Fibroblast of gingiva (primary cell): ENCODE measurements at places on chromosomes 4 and X.
A peak's percentile ranks its signal among the peaks of the same experiment; 100 is the strongest.

- DNase-seq, result peak; percentile 52
These were observed at the start of gene CXCL5 for GRCh38 chr4:73998040-73999011. CXCL5 (minus strand) TSS chr4:73998677; CDS start chr4:73998581, 96 bp downstream.

DNA sequence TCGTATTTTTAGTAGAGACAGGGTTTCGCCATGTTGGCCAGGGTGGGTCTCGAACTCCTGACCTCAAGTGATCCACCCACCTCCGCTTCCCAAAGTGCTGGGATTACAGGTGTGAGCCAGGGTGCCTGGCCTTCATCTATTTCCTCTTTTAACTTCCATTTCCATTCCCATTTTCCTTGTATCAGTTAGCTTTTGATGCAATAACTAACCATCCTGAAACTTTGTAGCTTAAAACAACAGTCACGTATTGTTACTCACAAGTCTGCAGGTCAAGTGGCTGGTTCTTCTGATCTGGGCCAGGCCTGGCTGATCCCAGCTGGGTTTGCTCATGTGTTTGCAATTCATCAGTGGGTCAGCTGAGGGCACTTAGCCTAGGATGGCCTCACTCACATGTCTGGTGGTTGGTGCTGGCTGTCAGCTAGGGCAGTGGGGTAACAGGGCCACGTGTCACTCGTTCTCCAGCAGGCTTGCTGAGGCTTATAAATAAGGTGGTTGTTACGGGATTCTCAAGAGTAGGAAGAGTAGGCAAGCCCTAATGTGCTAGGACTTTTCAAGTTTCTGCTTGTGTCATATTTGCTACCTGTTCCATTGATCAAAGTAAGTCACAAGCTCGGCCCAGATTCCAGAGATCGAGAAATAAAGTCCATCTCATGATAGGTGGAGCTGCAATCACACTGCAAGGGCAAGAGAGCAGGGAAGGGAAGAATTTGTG is 88.2 kb downstream of the SOWAHB start:
- peak; percentile 66 for DNase-seq

DNA sequence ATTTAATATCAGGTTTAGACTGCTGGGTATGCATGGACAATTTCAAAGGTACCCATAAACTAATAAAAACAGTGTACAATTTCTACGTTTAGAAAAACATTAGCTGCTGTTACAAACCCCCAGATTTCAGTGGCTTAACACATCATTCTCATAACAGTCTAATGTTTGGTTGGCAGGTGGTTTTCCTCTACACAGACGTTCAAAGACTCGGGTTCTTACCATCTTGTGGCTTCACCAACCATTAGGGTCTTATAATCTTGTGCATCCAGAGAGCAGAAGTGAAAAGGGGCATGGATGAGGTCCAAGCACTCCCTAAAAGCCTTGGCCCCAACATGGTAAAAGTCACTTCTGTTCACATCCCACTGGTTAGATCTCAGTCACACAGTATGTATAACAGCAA is 71.6 kb downstream of the SH3RF1 start:
- no peak for DNase-seq

DNA sequence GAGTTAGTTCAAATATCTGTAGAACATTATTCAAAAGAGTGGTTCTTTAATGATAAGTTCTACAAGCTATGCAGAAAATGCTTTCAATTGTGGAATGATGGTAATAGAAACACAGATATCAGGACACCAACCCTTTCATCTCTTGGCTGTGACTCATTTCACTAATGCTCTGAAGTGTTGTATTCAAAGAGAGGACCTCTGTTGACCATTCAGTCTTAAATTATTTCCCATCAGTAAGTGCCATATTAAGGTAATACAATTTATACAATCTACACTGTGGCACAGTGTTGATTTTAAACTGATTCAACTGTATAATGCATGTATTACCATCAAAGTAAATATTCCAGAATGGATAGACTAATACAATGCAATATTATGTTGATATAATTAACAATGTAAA is 289.0 kb upstream of the ADGRL3 start:
- DNase-seq, result no peak

- DNase-seq, result no peak
These were observed 81.1 kb downstream of the FAAH2 start for GRCh38 chrX:57367649-57368048.

DNA sequence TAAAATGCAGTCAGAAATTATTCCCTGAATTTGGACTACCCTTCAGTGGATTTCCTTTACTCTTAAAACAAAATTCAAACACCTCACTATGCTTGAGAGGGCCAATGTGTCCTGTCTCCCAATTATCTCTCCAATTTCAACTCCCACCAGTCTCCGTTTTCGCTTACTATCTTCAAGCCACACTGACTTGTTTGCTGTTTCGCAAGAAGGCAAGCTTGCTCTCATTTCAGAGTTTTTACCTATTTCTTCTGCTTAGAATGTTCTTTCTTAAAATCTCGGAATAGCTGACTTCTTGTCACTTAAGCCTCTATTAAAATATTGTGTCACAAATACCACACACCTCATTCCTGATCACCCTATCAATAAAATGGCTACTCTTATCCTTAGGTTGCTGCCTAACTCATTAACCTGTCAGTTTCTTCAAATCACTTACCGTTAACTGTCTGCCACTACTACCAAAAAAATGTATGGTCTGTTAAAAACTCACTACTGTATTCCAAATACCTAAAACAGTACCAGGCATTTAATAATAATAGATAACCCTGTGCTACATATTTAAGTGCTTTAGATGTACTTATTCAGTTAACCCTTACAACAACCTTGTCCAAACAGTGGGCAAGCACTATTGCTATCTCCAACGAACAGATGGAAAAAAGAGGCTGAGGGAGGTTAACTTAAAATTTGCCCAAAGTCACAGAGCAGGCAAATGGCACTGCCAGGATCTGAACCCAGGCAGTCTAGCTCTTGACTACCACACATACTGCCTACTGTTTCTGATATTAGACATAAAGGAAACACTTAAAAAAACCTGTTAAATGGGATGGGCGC is 2.9 kb downstream of the UBA6 start:
- DNase-seq, result no peak

GRCh38 chr4:72323227-72323626 is 245.8 kb downstream of the ADAMTS3 start:
- no peak for DNase-seq

GRCh38 chr4:139719381-139720101 is 53.9 kb downstream of the MGST2 start:
- DNase-seq, result no peak

- DNase-seq, result no peak
These were observed 94.5 kb downstream of the WFS1 start for GRCh38 chr4:6364146-6364545.

GRCh38 chrX:44291468-44292092 is 51.9 kb downstream of the EFHC2 start:
- DNase-seq, result no peak

GRCh38 chr4:6942238-6942800 is 32.7 kb downstream of the TBC1D14 start:
- DNase-seq, result peak; percentile 95

- no peak for DNase-seq
These were observed 57.3 kb downstream of the STOX2 start for GRCh38 chr4:183962419-183962818.

DNA sequence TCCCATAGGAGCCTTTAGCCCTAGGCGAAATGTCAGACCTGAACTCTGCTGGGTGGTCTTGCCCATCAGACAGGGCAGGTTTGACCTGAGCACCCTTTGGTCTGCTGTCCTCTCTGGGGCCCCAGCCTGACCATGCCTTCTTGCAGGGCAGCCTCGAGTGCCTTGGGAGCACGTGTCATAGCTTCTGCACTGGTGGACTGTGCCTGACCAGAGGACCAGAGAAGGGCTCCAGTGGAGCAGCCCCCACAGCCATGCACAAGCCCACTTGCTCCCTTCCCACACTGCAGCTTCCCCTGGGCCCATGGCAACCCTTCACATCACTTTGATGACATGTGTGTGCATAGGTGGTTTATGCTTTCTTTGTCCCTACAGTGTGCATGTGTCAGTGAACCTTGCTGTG is 394.0 kb downstream of the TEX13C start:
- no peak for DNase-seq

- no peak for DNase-seq
These were observed 899.3 kb downstream of the STIM2 start for GRCh38 chr4:27759611-27760575.

- no peak for DNase-seq
These were observed 186.0 kb downstream of the HHIP start for GRCh38 chr4:144831971-144832370.

GRCh38 chr4:74544655-74545361 is 99.9 kb downstream of the AREG start:
- no peak for DNase-seq

- no peak for DNase-seq
These were observed 23.1 kb upstream of the GABRG1 start for GRCh38 chr4:46146993-46147392.

- no peak for DNase-seq
These were observed 133.8 kb downstream of the AFF1 start for GRCh38 chr4:87068583-87069021.

DNA sequence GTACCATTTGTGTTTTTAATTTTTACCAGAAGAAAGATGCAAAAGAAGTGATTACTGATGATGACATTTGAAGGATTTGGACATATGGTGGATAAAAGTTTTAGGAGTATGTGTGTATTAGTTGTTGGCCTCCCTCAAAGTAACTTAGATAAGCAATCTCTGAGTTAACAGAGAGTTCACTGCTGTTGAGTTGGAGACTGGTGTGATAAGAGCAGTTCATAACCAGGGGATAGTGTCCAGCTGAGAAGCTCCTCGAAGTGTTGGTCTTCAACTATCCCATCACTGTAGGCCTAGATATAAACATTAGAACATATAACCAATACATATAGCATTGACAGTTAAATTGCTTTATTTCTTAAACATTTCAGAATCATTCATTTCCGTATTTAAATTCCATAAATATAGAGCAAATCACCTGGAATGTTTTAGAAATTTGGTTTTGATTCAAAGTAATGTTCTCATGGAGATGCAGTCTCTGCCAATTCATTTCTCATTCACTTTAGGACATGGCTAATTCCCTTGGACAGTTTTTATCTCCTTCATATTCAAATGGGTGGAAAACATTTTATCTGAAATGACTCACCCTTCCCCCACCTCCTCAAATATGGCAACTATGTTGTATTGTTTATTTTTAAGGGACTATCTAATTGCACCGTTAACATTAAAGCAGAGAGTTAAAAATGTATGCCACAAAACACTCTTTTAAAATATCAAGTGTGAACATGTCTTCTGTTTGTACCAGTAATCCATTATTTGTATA is 136.8 kb upstream of the SLC4A4 start:
- no peak for DNase-seq

DNA sequence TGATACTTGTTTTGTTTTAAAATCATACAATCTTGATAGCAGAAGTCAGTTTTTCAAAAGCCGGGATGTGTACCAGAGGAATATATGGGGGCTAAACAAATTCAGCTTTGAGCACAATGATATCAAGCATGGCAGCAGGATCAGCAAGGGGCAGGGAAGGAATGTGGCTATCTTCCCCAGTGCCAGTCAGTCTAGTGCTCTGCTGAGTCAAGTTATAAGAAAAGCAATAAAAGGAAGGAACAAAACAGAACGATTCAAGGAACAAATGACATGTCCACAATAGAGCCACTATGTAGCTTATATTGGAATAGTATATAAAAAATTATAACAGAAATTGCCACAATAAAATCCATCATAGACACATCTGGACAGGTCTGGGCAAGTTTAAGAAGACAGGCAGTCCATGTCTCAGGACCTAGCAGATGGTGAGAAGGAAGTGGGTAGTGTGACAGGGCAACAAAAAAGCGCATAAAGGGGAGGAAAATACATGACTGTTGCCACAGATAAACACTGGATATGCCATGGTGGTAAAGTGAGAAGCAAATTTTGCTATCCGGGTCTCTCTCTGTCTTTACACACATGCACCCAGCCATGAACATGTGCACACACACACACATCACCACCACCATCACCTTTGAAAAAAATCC is 518.2 kb upstream of the HTR2C start:
- DNase-seq, result no peak

DNA sequence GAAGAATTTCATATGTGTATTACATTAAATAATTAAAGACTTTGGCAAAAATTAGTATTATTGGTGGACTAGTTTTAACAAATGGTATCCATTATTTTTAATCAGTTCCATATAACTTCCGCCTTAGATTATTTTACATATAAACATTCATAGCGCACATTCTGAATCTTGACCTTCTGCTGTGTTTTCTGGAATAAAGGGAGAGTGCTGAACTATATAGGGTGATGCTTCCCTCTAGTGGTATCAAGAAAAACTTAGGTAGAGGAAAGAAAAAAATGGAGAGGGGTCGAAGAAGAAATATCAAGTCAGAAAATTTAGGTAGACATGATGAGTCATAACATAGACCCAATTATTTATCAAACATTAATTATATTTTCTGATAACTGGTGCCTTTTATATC is 155.6 kb upstream of the PACRGL start:
- peak; percentile 71 for DNase-seq

DNA sequence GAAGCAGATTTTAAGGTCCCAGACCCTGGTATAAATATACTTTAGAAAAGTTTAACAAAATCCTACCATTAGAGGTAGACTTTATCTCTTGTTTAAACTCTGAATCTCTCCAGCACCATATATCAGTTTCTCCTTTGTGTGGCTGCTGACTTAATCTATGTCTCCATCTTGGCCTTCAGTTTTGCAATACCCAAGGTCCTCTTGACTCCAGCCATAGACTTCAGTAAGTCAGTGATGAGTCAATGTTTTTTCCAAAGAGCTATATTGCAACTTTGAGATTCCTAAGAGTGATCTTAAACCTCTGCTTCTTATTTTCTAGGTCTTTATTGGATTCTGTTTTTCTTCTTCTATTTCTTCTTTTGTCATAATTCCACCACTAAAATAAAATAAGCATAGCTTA is 50.8 kb upstream of the ADGRL3 start:
- DNase-seq, result no peak

- no peak for DNase-seq
These were observed 1047.7 kb downstream of the STIM2 start for GRCh38 chr4:27908356-27908755.

GRCh38 chr4:182227611-182228010 is 15.6 kb upstream of the TENM3 start:
- no peak for DNase-seq

GRCh38 chrX:49610718-49611310 is 12.0 kb downstream of the GAGE1 start:
- no peak for DNase-seq

DNA sequence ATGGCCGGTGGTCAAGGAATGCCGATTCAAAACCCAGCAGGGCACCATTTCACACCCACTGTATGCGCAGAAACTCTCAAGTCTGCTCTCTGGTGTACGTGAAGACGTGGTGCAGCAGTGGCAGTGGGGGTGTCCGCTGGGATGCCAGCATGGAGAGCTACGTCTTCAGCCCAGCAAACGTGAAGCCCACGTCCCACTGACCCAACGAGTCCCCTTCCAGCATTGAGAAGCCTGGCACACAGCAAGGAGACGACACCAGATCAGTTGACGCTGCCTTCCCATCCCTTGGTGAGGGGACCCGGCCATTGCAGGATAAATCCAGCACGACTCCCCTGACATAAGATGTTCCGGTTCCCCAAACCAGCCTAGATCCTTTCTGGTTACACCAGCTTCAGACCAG is 2.2 kb upstream of the PLXNB3 start:
- no peak for DNase-seq
